ENCODE measurements at places on chromosomes 5 and 9. TPM values are rescaled to one million over a fixed set of nuclear protein-coding genes. Genes with fewer than 3 reads are reported as not detected.

Gene ADGRD2
- 4.2 TPM for total RNA-seq

DNA sequence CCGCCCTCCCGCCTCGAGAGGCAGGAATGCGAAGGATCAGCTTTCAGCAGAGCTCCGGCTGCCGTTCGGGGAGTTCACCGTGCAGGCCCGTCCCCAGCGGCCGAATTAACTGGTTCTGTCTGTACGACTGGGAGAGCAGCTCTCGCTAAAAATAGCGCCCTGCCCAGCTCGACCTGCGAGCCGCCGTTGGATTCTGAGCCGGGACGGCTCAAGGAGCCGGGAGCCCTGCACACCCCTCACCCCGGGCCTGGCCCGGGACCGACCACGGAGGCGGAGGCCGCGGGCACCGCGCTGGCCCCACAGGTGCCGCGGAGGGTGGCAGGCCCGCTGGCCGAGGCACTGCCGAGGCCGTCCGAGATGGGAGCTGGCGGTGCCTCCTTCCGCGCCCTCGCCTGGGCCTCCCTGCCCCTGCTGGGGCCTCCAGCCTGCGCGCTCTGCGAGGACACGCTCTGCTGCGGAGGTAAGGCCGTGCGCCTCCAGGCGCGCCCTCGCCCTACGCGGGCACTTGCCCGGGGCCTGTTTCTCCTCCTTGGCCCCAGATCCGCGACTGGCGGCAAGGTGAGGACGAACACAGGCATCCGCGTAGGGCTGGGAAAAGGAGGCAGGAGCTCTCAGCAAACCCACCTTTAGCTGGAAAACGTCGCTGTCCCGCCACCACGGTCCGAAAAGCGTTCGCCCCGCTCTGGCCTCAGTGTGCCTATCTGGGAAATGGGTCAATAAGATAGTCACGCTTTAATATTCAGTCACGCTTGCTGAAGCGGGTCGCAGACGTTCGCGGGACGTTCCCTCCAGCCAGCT, 53.1 kb upstream of the DAB2IP start:
- H3K27ac ChIP-seq = peak overlapping the region; percentile 81
- no peak for DNase-seq
- H3K36me3 ChIP-seq = no peaks in the 10 kb centered on the region

DNA sequence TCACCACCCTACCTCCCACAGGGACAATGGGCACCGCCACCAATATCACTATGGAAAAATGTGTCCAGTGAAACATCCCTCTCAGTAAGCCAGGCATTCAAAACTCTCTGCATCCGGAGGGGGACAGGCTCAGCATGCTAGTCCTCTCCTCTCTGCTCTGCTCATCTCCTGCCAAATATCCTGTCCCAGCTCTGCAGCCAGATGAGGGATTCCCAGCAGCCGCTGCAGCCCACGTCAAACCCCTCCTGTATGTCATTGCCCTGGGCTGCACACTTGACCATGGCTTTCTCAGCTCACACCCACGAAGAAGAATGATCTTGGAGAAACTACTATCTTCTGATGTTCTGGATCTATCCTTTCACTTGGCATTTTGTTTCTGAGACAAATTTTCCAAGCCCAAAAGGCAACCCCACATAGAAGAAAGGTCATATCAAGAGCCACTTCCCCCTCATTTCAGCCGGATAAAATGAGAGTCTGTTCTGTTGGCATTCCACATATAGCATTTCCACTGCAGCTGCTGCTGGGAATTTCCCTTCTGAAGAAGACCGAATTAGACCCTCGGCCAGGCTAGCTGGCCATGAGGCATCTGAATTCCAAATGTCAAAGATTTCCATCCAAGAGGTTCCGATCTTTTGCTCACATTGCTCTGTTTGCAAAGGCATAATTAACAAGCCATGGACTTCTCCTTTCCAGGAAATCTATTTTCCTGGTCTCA, 338.0 kb downstream of the ACTL7B start:
- DNase-seq = no peak
- H3K4me1 ChIP-seq = no peaks in the 10 kb centered on the region
- H3K27me3 ChIP-seq = no peaks in the 10 kb centered on the region
- H3K4me3 ChIP-seq = no peak overlapping the region
- H3K27ac ChIP-seq = no peak overlapping the region
- no peaks in the 10 kb centered on the region for H3K36me3 ChIP-seq

GRCh38 chr9:133813749-133814585, 75.8 kb upstream of the SARDH start:
- H3K4me1 ChIP-seq = no peaks in the 10 kb centered on the region
- no peak for DNase-seq
- H3K4me3 ChIP-seq = no peak overlapping the region
- no peaks in the 10 kb centered on the region for H3K27me3 ChIP-seq
- H3K27ac ChIP-seq = no peak overlapping the region

Gene GCNT4
- 2.5 TPM for total RNA-seq

Gene GARIN3
- not detected for total RNA-seq

- no peak overlapping the region for H3K27ac ChIP-seq
- peaks cover 46% of the 10 kb centered on the region for H3K4me1 ChIP-seq
- no peak for DNase-seq
- no peak overlapping the region for H3K4me3 ChIP-seq
- no peaks in the 10 kb centered on the region for H3K27me3 ChIP-seq
Measured at GRCh38 chr9:4939118-4939561, 45.9 kb upstream of the JAK2 start.

Gene FOXD4L3
- total RNA-seq = 0.49 TPM

GRCh38 chr5:135492319-135492626, 40.1 kb upstream of the TIFAB start:
- peaks cover 43% of the 10 kb centered on the region for H3K4me1 ChIP-seq
- no peak for DNase-seq
- no peaks in the 10 kb centered on the region for H3K36me3 ChIP-seq
- H3K4me3 ChIP-seq = no peak overlapping the region
- no peaks in the 10 kb centered on the region for H3K27me3 ChIP-seq
- no peak overlapping the region for H3K27ac ChIP-seq

DNA sequence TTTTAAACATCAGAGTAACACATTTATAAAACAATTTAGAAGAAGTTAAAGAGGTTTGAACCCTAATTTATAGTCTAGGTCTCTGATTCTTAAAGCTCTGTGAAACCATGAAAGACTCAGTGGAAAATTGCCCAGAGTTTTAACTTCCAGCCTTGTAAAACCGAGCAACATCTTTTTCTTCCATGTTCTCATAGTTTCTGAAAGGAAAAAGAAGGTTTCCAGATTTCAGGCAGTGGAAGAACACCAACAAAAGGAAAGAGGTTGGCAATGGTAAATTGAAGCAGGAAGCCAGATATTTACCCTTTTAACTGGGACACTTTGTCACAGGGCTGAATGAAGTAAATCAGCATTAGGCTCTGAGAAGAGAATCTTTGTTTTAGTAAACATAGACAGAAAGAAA, 1999.3 kb downstream of the MAT2B start:
- no peak overlapping the region for H3K27ac ChIP-seq
- H3K4me1 ChIP-seq = no peaks in the 10 kb centered on the region
- no peak overlapping the region for H3K4me3 ChIP-seq
- DNase-seq = no peak
- no peaks in the 10 kb centered on the region for H3K27me3 ChIP-seq

GRCh38 chr9:125110464-125110863, 32.9 kb downstream of the SCAI start:
- no peak for DNase-seq
- H3K27me3 ChIP-seq = no peaks in the 10 kb centered on the region
- H3K4me3 ChIP-seq = no peak overlapping the region
- no peaks in the 10 kb centered on the region for H3K36me3 ChIP-seq

DNA sequence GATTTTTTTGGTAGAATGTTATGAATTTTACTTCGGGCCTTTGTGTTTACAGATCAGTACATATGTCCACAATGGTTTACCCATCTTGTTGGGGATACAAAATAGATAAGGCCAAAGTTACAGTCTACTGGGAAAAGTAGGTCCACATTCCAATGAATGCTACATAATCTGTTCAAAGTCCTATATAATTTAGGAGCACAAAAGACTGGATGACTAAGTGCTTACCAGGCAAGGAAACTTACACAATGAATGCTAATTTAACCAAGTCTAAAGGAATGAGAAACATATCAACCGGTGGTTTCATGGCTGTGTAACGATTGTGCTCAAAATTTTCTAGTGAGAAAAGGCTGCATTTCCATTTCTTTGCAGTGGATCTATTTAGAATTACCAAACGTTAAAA, 97.4 kb upstream of the TRPM3 start:
- H3K4me3 ChIP-seq = no peak overlapping the region
- no peak overlapping the region for H3K27ac ChIP-seq
- no peaks in the 10 kb centered on the region for H3K36me3 ChIP-seq
- no peak for DNase-seq

Gene PRUNE2
- 75.6 TPM for total RNA-seq

Gene LAMC3
- total RNA-seq = 13.3 TPM

DNA sequence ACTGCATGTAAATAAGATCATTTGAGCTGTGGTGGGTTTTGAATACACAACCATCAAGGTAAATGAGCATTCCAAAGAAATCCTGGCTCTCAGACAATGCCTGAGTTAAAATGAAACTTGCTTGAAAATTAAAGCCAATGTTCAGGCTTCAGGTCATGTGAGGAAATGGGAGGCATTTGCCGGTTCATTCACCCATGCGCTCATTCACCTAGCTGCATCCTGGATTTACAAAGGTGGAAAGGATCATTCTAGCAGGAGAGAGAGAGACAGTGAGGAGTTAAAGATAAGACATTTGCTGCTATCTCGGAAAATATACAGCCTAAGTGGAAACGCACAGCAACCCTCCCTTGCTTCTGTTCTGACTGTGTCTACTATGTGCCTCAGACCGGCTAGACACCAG, 143.8 kb upstream of the KLF4 start:
- H3K27ac ChIP-seq = no peak overlapping the region
- no peaks in the 10 kb centered on the region for H3K36me3 ChIP-seq
- no peak for DNase-seq
- H3K4me1 ChIP-seq = peaks cover 16% of the 10 kb centered on the region
- H3K4me3 ChIP-seq = no peak overlapping the region
- no peaks in the 10 kb centered on the region for H3K27me3 ChIP-seq

Gene AJM1
- 1.2 TPM for total RNA-seq

DNA sequence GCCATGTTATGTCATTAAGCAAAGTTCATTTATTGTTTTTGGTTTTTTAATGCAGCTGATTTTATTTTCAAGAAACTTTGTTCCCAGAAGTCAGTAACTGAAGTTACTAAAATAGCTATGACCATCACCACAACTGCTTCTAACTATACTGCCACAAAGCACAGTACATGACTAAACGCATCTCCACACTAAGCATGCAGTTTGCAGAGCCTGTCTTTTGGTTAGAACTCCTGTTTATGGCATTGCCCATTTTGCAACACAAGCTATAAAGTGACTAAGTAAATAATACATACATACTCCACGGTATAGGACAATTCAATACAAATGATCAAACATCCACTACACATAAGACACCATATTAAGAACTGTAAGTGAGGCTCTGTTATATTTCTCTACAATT, 109.7 kb downstream of the MLLT3 start:
- H3K4me3 ChIP-seq = no peak overlapping the region
- H3K4me1 ChIP-seq = peaks cover 34% of the 10 kb centered on the region
- no peaks in the 10 kb centered on the region for H3K36me3 ChIP-seq
- H3K27me3 ChIP-seq = no peaks in the 10 kb centered on the region

Gene SEMA6A
- total RNA-seq = 28.7 TPM

Gene TTC16
- total RNA-seq = 0.25 TPM

Gene ZNF483
- 8.8 TPM for total RNA-seq

Data from vagina (tissue), 2 donors.